ENCODE measurements at places on chromosomes 4 and X. TPM values are rescaled to one million over a fixed set of nuclear protein-coding genes. Genes with fewer than 3 reads are reported as not detected.

DNA sequence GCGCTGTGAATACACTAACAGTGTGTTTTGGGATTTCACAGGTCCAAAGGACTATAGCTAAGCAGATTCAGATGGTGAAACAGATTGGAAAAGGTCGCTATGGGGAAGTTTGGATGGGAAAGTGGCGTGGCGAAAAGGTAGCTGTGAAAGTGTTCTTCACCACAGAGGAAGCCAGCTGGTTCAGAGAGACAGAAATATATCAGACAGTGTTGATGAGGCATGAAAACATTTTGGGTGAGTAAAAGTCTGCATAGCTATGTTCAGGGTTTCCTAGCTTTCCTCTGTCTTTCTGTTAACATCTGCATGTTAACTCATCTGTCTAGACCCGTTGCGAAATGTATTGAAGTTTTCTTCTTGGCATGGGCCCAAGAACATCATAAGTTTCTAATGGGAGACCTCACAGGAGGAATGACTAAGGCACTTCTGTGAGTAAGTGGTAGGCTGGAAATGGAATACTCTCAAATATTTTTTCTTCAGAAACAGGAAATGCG lies 372.1 kb downstream of the BMPR1B start:
- DNase-seq = no peak

GRCh38 chrX:151359931-151360871 lies 36.8 kb upstream of the VMA21 start:
- peak; percentile 4 for DNase-seq

DNA sequence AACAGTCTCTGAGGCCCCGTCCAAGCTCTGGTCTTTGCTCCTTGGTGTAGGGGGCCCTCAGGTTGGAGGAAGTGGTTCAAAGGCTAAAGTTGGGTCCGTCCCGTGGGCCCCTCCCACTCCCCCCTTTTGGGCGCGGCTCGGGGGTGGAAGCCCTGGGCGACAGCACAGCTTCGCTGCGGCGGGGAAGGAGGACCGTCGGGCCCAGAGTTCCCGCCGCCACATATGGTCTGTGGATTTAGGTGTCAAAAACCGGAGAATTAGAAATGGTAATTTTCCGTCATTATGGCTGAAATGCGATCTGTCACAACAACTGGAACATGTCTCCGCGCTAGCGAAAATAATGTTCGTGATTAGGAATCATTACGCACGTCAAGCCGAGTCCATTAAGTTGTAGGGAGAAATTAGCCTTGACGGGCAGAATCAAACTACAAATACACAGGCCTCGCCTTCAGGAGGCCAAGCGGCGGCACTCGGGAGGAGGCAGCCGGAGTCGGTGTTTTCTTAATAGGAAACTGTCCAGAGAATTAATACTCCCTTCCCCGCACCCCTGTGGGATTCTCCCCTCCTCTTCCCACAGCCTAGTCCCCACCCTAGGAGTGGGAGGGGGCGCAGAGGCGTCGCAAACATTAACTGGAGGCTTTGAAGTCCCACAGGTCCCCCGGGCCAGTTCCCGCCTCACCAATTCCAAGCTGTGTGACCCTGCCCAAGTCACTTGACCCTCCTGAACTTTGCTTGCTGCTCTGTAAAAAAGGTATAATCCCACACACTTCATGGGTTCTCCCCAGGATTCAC lies 15.0 kb downstream of the NKX3-2 start:
- no peak for DNase-seq

Gene EFHC2
- total RNA-seq = 2.9 TPM

Gene ARAF
- total RNA-seq = 23.5 TPM

Gene MND1
- total RNA-seq = 1.0 TPM

All from dorsolateral prefrontal cortex (tissue), 122 donors.